ENCODE measurements at places on chromosomes 3 and 15.

DNA sequence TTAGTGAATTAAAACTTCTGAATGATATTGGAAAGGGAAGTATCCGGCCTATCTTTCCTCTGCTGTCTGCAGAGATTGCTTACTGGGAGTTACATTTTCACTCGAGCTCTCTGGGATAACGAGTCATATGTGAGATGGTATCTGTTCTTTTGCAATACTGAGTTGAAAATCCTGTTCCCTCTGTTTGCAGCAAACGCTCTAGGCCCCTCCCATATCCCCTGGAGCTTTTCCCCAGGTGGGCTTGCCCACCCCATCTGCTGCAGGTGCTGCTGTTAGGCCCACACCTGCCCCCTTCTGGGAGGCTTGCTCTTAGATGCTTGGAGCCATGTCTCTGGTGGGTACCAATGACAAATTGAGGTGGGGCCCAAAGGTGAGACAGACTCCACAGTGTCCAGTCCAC is 42.7 kb upstream of the MTMR10 start:
- no peak for DNase-seq

- DNase-seq, result no peak
These were observed 26.4 kb upstream of the RYR3 start for GRCh38 chr15:33284336-33284735.

DNA sequence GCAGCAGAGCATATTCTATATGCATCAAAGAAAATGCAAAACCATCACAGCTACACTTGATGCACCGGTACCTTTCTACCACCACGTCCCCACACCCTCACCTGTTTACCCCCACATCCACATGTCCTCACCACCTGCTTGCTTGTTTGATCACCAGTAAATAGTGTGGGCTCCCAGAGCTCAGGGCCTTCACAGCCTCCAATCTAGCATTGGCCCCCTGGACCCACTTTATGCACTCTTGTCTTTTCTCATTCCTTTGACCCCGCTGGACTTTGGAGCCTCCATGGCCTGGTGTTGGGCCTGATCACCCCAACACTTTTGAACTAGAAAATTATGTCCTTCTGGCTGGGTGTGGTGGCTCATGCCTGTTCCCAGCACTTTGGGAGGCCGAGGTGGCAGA is 190.1 kb downstream of the PDE8A start:
- no peak for DNase-seq

DNA sequence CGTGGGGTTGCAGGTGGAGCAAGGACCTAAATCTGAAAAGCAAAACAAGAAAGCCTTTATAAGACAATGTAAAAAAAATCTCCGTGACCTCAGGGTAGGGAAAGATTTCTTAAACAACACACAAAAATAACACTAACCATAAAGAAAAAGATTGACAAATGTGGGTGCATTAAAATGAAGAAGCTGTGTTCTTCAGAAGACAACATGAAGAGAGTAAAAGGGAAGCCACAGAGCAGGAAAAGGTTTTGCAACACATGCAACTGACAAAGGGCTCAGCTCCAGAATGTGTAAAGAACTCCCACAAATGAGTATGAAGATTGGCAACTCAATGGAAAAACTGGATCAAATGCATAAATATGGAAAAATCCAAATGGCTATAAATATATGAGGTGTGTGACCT is 74.2 kb downstream of the MAGEF1 start:
- no peak for DNase-seq

DNA sequence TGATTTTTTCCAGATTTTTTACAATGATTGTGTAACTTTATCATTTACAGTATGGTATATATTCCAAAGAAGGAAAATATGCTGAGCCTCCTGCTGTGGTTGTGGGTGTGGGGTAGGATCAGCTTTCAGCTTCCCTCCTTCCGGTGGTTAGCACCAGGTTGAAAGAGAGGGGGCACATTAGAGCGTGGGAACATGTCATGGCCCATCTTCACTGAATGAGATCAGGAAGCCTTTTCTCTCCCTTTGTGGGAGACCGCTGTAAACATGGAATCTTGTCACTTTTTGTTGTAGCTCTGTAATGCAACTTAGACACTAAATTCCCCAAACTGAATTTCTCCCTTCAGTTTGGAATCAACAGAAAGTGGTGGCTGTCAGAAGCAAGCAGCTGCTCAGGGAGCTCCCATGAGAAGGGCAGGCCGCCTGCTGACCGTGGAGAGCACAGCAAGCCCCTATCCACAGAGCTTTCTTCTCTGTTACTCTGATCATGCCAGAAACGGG is 86.7 kb upstream of the LIMD1 start:
- no peak for DNase-seq

DNA sequence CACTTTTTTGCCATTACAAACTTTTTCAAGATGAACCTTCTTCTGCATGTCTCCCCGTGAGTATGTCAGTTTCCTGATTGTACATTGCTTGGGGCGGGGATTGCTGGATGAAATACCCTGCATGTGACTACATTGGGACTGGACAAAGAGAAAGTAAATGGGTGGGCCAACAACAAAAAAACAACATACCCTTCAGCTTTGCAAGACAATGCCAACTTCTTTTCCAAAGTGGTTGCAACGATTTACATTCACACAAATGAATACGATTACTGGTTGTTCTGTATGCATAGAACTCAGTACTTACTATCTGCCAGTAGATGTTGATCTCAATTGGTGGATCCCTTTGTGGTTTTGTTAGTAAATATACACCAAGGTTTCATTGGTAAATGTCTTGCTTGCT is 908.4 kb downstream of the AGBL1 start:
- no peak for DNase-seq

GRCh38 chr15:52287114-52287513 is 8.5 kb downstream of the MYO5C start:
- no peak for DNase-seq

Data from SHP77 treated with DMSO at 0.1 percent for 48 hours (cell line).